ENCODE measurements at places on chromosomes 7 and 10. TPM values are rescaled to one million over a fixed set of nuclear protein-coding genes. Genes with fewer than 3 reads are reported as not detected.

CHAT gene
- total RNA-seq = not detected

CHST3 gene
- 0.05 TPM for total RNA-seq

UBN2 gene
- 11.9 TPM for total RNA-seq

IGFBP3 gene
- 3.6 TPM for total RNA-seq

TMEM236 gene
- 0.05 TPM for total RNA-seq
